ENCODE measurements at places on chromosomes 7 and 10. TPM values are rescaled to one million over a fixed set of nuclear protein-coding genes. Genes with fewer than 3 reads are reported as not detected.
A peak's percentile ranks its signal among the peaks of the same experiment; 100 is the strongest.

- DNase-seq = no peak
These were observed 26.1 kb upstream of the ZNF365 start for GRCh38 chr10:62348029-62348428.

- DNase-seq = no peak
These were observed 365.2 kb upstream of the MEOX2 start for GRCh38 chr7:16051561-16052255.

DNA sequence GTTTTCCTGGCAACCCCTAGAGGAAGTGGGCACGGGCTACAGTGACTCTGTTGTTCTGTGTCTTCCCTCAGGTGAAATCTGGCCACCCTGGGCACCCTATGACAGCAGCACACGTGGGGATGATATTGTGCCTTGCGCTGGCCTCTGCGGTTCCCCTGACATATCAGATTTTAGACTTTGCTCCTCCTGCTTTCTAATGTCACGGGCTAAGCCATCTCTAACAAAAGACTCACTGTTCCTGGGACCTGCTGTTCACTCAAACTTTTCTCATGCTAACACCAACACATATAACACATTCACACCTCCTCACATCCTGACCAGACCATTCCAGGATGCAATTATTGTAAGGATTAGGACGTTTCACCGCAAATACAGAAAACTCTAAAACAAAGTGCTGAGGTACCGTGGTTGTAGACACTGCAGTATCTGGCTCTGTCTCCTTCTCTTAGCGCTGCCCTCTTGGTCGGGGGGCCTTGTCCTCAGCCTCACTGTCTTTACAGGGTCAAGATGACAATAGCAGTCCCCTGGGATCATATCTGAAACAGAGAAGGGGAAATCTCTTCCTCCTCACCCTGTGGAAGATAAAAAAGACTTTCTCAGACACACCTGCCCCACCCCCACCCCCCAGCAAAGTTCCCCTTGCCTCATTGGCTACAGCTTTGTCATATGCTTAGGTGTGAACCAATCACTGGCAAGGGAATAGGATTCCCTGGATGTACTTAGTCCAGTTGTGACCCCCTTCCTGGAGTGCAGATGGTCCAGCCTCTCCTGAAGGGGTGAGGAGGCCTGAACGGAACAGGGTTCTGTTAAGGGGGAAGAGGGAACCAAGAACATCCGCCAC is 14.1 kb downstream of the CHN2 start:
- no peak for DNase-seq

The CASP7 gene
- 16.1 TPM for polyA plus RNA-seq

The PNLIP gene
- polyA plus RNA-seq = 0.45 TPM

DNA sequence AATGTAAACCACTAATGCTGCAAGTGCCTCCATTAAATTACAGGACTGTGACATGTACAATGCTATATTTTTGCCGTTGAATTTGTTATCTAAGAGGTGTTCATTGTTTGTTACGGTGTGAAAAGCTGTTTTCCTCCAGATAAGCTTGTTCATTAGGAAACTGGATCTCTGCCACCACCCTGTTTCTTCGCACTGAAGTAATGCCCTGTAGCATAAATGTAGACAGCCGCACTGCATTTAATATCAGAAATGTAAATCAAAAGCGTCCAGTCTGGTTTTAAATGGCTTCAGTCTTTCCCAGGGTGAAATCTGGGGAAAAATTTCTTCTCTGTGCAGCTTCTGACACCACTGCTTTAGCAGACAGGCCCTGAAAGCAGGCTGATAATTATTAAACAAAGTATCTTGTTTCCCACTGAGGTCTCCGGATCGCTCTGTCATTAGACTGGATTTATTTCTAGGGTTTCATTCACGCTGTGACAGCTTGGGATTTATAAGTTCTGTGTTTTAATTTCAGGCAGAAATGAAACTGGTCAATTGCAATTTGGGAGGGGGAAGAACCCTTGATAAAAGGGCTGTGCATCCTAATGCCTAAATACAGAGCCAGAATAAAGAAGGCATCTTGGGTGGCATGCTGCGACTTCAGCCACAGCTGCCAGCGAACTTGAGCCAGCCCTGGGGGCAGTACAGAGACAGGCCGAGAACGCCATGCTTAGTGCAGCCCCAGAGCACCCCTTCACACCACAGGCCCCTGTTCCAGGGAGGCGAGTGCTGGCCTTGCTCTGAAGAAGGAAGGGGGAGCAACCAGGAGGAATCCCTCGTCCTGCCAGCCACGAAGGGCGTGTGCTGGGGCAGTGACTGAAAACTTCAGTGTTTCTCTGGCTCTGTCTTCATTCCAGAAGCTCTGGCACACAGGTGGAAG is 547.7 kb upstream of the GALNT17 start:
- no peak for DNase-seq

The AGR2 gene
- 4.0 TPM for polyA plus RNA-seq

- no peak for DNase-seq
These were observed 23.4 kb downstream of the COX15 start for GRCh38 chr10:99708428-99709012.

The AGR3 gene
- not detected for polyA plus RNA-seq

DNA sequence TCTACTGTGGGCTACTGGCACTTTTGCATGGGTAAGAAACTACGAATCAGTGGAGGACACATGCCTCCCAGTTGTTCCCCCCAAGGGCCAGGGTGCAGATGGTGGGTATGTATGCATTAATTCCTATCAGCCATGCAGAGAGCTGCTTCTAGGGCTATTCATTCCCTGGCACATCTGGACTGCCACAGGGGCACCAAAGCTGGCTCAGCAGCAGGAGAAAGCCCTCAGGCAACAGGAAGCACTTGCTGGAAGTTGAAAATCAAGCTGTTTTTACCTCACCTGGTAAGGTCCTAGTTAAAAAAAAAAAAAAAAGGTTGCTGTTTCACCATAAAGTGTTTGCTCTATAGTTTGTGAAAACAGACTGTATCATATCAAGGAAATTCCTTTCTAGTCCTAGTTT is 1342.6 kb downstream of the REEP3 start:
- no peak for DNase-seq

DNA sequence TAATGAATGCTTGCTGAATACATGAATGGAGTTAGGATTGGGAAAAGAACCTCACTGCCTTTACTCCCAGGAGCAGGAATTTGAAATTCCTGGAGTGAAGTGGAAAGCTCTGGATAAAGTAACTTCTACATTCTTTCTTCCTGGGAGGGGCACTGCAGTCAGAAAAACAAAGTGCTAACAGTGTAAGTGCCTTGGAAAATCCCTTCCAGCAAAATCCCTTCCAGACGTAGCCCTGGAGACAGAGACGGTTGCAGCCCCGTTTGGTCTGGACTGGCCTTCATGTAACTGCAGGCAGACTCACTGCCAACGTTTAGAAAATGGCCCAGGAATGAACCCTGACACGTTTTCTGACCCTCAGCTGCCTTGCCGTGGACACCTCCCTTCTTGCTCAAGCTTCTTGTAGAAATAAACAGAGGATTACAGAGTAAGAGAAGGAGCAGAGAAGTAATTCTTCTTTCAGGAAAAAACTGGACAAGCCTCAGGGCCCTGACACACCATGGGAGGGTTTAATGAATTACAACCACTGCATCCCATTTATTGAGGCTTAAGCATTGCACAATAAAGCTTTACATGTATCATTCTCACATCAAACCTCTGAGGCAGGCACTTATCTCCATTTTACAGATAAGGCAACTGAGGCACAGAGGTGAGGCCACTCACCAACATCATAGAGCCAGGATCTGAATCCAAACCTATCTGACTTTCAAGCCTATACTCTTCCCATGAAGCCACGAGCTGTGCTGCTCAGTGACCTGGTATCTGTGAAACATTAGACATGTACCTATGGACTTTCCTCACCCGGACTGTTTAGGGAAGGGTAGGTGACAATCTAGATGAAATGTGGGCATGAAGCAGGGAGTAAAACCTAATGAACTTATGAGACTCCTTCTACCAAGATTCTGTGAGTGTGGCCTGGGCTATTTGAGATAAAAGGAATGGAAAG is 7.8 kb downstream of the ITPRIP start:
- DNase-seq = peak; percentile 91

The CPSF4 gene
- polyA plus RNA-seq = 25.4 TPM

DNA sequence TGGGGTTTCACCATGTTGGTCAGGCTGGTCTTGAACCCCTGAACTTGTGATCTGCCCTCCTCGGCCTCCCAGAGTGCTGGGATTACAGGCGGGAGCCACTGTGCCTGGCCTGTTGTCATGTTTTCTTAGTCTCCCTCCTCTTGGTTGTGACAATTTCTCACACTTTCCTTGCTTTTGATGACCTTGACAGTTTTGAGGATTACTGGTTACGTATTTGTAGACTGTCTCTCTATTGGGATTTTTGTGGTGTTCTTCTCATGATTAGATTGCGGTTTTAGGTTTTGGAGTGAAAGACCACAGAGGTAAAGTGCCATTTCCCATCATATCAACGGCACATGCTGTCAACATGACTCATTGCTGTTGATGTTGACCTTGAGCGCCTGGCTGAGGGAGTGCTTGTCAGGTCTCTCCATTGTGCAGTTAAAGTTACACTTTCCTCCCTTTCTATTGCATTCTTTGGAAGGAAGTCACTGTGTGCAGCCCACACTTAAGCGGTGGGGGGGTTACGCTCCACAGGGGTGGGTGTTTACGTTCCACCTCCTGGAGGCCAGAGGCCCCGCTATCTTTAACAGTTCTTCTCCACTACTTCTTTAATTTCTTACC is 10.8 kb downstream of the NEURL1 start:
- DNase-seq = no peak

GRCh38 chr7:84982199-84982598 is 204.7 kb downstream of the SEMA3D start:
- no peak for DNase-seq

DNA sequence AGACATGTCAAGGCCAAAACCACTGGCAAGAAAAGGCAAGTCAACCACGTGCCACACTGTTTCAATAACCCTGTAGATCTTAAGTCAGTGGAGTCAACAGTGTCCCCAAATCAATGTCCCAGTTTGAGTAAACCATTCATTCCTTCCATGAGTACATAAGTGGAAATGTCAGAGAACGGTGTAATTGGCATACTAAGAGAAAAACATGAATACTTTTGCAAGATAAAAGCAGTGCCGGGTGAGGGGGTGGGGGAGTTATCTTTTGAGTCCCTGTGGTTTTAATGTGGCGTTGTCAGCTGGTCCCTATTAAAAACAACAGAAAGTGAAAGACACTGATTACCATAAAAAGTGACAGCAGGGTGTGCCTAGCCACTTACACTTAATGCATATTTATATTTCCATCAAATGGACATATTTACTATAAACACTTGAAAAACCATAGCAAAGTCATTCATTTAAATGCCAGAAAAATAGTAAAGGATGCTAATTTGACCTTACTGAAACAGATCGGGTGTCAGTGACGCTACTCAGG is 37.8 kb downstream of the RSU1 start:
- no peak for DNase-seq

The SHTN1 gene
- polyA plus RNA-seq = 5.6 TPM

Measured in muscle of arm (tissue), 14 donors.